ENCODE measurements at places on chromosomes 3 and 15.
A peak's percentile ranks its signal among the peaks of the same experiment; 100 is the strongest.

GRCh38 chr3:189714991-189715961, 84.1 kb downstream of the TP63 start:
- no peak for DNase-seq

DNA sequence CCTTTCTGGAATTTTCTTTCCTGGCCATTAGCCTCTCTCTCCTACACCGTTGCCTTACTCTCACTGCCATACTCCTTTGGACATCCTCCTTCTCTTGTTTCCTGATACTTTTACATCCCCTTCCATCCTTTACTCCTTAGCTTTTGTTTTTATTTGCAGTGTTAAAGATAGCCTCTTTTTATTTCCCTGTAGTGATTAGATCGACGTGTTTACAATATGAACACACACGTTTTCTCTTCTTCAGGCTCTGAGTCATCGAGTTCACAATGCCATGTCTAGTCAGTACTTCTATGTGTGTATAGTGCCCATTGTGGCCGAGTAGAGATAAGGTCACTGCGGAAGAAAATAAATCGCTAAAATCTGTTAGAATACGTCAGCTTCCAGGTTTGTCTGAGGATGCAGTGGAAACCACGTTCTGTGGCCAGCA, 208.5 kb downstream of the LPP start:
- peak; percentile 73 for DNase-seq

DNA sequence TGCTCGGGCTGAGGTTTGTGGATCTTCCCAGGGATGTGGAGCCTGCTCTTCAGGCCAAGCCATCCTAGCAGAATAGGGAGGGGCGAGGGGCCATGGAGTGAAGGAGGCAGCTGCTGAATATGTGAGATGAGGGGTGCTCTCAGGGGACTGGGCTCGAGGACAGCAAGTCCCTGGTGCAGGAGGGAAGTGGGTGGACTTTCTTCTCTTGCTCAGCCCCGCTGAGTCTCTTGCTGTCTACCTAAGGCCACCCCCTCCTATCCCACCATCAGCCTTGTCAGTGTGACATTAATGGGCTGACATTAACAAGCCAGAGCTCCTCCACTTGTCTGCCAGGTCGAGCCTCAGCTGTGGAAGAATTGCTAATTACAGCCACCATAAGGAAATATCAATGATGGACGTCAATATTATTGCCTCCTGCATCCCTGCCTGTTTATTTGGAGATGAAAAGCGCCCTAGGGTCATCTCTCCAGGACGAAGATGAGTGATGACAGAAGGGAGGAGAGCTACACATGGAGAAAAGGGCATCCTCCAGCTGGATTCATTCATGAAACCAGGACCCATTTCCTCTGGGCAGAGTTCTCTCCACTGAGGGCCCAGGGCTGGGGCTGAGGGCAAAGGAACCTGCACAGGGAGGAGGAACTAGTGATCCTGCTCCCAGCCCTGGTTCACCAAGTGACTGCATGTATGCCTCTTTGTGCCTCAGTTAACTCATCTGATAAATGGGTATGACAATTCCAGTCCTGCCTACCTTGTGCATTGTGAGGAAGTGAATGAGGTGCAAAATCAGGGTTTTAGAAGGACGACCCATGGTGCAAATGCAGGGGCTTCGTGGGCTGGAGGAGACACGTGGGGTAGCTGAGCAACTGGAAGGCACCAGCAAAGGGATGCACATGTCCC, 34.9 kb upstream of the LINGO1 start:
- no peak for DNase-seq

DNA sequence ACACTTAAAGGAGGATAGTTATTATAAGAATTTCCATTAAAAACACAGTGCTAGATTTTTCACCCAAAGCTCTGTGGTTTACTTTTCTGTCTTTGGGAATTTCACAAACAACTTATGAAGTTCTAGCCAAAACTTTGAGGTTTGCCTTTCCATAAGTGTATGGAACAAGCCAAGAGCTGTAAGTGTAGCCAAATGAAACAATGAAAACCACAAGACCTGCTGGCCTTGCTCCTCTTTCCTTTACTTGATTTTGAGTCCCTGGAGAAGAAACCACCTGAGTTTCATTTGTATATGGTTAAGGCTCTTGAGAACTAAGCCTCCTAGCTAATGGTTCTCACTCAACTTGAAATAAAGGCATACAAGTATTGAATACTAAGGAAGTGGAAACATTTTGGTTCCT, 365.3 kb upstream of the EPHA3 start:
- DNase-seq, result no peak

DNA sequence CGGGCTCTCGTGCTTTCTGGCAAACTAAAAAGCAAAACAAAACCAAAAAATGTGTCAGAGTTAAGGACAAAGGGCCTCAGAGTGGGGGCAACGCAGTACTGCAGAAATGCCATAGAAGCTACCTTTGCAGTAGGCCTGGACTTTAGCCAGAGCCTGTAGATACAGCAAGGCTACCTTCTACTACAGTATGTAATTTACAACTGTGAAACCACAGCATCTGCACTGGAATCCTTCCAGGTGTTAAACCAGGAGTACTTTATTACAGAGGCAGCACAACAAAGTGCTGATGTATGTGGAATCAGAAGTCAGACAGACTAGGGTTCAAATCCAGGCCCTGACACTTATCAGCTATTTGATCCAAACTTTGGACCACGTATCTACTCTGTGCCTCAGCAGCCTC, 34.9 kb downstream of the RUBCN start:
- DNase-seq, result peak; percentile 34

Data from hepatocyte (in vitro differentiated cells).